ENCODE measurements at places on chromosomes 11 and 22.

- no peak for DNase-seq
These were observed 180.0 kb downstream of the MAML2 start for GRCh38 chr11:96162816-96163499.

GRCh38 chr11:73292525-73292894 lies 15.6 kb upstream of the ARHGEF17 start:
- no peak for DNase-seq

DNA sequence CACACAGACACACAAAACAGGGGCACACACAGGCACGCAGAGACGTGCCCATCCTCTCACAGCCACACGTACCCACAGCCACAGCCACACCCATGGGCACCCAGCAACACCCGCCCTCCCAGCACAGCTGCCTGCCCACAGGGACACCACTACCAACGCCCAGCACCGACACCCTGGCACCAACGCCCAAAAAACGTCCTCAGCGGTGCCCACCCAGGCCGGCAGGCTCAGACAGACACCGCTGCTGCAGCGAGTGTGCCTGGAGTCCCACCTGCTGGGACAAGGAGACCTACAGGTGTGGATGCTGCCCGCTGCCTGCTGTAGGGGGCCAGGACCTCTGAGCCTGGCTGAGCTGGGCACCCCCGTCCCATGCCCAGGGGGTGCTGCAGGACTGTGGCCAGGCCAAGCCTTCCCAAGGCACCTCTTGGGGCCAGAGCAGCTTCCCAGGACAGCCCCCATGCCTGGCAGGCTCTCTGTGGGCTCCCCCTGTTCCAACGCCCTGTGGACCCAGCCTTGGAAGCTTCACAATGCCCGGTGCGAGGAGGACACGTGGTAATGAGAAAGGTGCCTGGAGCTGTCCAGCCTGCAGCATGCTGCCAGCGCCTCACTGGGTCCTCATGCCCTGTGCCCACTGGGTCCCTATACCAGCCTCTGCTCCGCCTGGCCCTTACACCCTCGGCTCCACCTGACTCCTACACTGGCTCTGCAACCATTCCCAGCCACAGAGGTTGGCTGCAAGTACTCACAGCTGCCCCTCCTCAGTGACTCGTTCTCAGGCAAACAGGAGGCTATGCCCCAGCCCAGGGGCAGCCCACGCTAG lies 45.8 kb upstream of the TH start:
- DNase-seq: no peak

- no peak for DNase-seq
These were observed 733.7 kb downstream of the NELL1 start for GRCh38 chr11:21403069-21403468.

- DNase-seq: no peak
These were observed 154.1 kb downstream of the DDX10 start for GRCh38 chr11:108818971-108819370.

- DNase-seq: no peak
These were observed 82.2 kb downstream of the BUD13 start for GRCh38 chr11:116690611-116691010.

DNA sequence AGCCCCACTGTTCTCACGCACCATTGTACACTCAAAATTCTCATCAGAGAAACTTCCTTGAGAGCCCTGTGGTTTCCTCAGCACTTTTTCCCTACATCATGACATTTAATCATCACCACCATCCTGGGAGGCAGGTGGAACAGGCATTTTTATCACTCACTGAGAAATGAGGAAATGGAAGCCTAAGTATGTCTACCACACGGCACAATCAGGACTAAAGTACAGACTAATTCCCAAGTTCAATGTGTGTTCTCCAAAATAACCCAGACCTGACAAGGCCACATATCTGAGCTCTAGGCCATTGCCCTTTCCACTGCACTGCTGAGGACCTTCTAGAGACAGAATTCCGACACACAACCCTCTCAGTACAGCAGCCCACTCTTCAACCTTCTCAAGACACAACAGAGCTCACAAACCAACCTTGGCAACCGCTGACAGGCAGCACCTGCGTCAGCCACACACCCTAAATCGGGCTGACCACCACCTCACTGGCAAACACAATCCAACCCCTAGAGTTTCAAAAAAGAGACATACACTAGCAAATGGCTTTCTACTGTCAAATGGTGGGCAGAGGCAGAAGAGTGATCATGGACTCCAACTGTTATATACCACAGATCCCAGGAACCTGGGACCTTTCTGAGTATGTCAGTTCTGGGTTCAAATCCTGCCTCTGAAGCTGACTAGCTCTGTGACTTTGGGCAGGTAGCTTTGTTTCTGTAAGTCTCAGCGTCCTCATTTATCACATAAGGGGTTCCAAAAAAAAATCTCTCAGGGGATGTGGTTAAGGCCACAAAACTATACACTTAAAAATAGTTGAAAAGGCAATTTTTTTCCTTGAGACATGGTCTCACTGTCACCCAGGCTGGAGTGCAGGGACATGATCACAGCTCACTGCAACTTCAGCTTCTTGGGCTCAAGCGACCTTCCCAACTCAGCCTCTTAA lies 16.3 kb downstream of the SMCO4 start:
- DNase-seq: no peak

DNA sequence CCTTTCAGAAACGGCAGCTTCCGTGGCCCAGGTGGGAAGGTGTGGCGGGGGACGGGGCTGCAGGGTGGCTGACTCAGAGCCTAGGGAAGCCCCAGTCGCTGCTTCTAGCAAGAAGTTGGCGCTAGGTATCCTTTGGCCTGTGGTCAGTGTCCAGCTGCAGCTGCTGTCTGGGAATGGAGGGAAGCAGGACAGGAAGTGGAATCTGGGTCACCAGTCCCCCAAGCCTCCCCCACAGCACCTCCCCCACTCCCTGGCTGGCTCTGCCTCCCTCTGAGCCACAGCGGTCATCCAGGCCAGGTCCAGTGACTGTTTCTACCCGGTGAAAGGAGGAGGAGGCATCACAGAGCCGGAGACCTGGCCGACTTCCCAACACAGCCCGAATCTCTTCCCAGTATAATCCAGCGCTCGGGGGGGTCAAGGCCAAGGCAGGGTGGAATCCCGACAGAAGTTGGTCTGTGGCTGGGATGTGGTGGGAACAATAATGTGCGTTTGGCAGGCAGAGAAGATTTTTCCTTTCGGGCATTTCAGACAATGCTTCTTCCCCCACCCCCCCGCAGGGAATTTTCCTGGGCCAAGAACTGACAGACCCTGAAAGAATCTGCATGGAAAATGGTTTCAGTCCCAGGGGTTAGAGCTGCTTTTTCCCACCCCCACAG lies 45.1 kb downstream of the C11orf96 start:
- DNase-seq: no peak

GRCh38 chr11:74806267-74806666 lies 57.6 kb downstream of the RNF169 start:
- no peak for DNase-seq

DNA sequence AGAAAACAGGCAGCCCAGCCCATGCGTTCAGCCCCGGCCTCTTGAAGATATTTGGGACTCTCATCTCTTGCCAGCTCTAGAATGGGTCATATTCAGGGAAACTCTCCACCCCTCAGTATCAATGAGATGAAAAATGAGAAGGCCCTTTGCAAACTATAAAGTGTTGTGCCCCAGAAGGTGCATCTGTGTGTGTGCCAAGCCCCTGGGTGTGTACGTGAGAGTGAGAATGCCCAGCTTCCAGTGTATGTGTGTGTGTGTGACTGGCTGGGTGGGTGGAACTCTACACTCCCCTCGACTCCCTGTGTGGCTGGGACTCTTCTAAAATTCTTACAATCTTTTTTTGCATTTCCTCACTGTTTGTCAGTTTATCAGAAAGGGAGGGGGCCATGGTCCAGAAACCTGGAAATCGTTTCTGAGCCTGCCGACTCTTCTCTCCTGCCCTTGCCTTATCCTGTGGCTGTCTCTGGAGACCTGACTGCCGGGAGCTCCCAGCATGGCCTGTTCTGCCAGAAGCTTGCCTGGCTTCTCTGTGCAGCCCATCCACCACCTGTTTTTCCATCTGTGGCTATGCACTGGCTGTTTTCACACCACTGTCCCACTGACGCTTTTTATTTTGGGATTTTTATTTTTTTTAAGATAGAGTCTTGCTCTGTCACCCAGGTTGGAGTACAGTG lies 1.2 kb downstream of the P2RY6 start:
- DNase-seq: no peak

- DNase-seq: no peak
These were observed 12.1 kb downstream of the CPT1A start for GRCh38 chr11:68829581-68829980.

DNA sequence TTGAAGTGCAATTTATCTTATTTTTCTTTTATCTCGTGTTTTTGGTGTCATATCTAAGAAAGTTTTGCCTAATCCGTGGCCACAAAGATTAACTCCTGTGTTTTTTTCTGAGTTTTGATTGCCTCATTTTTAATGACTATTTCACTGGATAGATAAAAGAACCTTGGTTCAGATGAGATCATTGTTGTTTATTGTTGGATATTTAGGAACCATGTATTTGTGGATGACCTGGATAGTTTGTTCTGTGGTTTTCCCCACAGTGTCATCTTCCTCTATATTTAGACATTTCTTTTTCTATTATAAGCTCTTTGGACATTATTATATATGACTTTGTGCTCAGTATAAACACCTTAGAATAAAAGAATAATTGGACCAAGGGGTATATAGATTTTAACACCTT lies 37.2 kb downstream of the PPP6R3 start:
- no peak for DNase-seq

- DNase-seq: no peak
These were observed 7.2 kb downstream of the APLP2 start for GRCh38 chr11:130076778-130077481.

GRCh38 chr22:33162196-33162595 lies 104.0 kb upstream of the SYN3 start:
- DNase-seq: no peak

GRCh38 chr11:119505071-119505470 lies 82.1 kb upstream of the THY1 start:
- no peak for DNase-seq

DNA sequence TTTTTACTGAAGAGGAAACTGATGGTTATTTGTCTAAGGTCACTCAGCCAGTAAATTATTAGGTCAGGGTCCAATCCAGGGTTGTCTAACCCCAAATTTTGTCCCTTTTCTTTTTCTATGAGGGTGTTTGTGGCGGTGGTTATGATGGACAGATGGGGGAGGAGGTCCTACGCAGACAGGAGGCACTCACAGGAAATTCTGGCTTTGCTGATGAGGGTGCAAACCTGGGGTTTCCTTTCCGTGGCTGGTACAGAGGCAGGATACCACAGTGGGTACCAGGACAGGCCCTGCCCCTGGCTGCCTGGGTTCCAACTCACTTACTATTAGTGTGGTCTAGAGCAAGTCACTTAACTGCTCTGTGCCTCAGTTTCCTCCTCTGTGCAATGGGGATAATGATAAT lies 91.0 kb downstream of the RRM1 start:
- DNase-seq: no peak

GRCh38 chr11:44835296-44835695 lies 108.5 kb downstream of the TSPAN18 start:
- no peak for DNase-seq

GRCh38 chr11:81749245-81749644 lies 984.4 kb downstream of the FAM181B start:
- DNase-seq: no peak

DNA sequence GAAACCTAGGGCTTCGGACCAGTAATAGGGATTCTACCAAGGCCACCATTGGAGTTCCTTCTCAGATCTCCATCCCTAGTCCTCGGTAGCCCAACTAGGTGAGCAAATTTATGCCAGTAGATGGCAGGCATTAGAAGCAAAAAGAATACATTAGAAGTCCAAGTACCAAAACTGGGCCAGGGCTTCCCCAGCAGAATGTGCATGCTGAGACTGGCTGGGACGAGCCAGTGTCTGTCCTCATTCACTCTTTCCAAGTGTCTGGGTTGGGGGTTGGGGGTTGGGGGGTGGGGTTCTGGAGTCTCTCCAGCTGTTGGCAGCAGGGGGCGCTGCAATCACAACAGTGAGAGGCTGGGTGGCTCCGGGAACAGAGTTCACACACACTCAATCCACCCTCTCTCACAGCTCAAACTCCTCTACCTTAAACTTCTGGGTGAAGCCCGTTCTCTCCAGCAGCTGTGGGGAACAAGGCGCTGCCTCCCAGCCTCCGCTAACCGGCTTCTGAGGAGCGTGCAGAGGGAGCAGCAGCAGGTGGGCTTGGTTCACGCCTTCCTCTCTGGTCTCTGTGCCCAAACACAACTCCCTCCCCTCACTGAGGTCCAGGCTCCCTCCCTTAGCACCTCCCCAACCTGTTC lies 57.5 kb downstream of the BTG4 start:
- DNase-seq: peak; percentile 44

DNA sequence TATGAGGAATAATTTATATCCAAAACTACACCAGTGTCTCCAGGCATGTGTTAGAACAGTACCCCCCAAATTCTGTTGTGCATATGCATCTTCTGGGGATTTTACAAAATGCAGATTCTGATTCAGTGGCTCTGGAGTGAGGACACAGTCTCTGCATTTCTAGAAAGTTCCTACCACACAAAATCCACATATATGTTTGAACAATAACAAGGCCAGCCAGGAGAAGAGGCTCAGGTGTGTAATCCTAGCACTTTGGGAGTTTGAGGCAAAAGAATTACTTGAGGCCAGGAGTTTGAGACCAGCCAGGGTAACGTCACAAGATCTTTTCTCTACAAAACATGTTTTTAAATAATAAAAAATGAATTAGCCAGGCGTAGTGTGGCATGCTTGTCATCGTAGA lies 84.9 kb downstream of the ZNF280B start:
- DNase-seq: no peak

GRCh38 chr22:36206255-36206654 lies 4.6 kb upstream of the APOL4 start:
- no peak for DNase-seq

GRCh38 chr11:124886476-124886875 lies 11.2 kb downstream of the ROBO4 start:
- no peak for DNase-seq

DNA sequence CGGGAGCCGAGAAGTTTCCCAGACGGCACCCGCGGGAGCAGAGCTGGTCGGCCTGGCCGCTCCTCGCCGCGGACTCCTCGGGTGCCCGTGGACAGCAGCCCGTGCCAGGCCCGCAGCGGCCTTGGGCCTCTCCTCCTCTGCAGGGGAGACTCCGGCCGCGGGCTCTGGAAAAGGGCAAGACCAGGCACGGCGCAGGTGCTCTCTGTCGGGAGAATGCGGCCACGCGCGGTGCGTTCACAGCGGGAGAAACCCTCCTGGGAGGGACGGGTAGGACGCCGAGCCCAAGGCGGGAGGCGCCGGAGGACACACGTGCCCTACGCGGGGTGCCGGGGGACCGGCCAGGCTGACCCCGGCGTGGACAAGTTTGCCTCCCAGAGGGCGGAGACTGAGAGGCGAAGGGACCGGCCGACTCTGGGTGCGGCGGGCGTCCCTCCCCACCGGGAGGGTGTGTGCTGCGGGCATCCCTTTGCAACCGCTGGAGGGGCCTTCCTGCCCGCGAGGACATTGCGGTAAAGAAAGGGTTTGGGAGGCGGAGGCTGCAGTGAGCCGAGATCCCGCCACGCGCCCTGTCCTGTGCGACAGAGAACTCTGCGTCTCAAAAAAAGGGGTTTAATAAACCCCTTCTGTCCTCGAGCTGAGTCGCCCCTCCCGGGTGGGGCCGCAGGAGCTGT lies 2.3 kb downstream of the IFITM1 start:
- DNase-seq: no peak

GRCh38 chr11:133029107-133029506 lies 503.2 kb downstream of the OPCML start:
- DNase-seq: no peak
